ENCODE measurements at places on chromosomes 13 and 19. TPM values are rescaled to one million over a fixed set of nuclear protein-coding genes. Genes with fewer than 3 reads are reported as not detected.

Gene SERPINE3
- 0.95 TPM for polyA plus RNA-seq

- DNase-seq: no peak
Measured at GRCh38 chr19:48123907-48124651, 13.5 kb upstream of the PLA2G4C start.

DNA sequence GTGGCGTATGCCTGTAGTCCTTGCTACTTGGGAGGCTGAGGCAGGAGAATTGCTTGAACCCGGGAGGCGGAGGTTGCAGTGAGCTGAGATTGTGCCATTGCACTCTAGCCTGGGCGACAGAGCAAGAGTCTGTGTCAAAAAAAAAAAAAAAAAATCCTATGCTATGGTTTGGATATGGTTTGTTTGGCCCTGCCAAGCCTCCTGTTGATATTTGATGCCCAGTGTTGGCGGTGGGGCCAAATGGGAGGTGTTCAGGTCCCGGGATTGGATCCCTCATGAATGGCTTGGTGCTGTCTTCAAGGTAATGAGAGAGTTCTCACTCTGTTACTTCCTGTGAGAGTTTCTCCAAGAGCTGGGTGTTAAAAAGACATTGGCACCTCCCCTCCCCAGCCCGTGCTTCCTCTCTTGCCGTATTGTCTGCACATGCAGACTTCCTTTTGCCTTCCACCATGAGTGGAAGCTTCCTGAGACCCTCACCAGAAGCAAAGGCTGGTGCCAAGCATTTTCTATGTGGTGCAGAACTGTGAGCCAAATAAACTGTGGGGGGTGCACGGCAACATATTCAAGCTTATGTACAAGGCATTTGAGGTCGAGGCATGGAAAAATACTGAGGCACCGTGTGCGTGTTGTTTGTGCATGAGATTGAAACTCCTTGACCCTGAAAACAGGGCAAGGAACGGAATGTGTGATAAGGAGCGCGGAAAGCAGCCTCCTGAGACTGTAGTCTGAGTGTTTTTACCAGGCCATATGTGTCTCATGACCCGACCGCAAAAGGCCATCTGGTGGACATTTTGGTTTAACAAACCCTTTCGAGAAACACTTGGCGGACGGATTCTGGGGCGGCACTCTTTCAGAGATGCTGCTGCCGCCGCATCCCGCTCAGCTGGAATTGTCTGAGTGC is 7.3 kb downstream of the SIGLEC9 start:
- no peak for DNase-seq

Gene B3GNT8
- 3.0 TPM for polyA plus RNA-seq

DNA sequence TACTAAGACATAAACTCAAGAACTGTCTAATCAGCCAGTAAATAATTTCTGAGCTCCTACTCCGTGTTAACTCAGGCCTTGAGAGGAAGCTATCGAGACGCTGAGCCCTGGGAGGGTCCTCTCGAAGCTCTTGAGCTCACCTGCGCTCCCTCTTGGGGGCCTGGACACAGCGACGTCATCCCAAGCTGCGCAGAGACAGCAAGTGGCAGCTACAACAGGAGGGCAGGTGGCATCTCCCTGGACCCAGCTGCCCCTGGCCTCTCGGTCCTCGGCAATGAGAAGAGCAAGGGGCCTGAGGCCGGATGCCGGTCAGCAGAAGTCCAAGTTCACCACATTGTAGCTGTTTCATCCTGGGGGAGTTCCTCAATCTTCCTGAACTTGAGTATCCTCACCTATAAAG is 30.5 kb upstream of the TUBGCP3 start:
- no peak for DNase-seq

Gene HIPK4
- polyA plus RNA-seq: 0.20 TPM

GRCh38 chr19:53880711-53881481 is 1.1 kb upstream of the PRKCG start:
- DNase-seq: no peak
